ENCODE measurements at places on chromosomes 12 and 14.
A peak's percentile ranks its signal among the peaks of the same experiment; 100 is the strongest.

DNA sequence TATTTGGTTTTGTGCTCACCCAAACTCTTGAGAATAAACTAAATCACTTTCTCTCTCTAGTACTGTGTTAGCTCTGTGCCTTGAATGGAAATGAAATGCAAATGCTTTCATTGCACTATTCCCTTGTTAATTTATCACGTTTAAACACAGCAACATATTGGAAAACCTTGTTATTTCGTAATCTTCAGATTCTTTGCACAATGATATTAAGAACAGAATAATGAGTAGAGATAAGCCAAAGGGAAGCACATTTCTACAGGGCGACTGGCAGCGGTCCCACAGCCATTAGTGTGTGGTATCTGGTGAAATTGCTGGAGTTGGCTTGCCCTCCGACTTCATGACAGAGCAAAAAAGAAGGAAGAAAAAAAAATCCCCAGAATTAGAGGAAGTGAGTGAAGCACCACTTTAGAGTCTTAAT lies 166.1 kb upstream of the E2F7 start:
- H3K4me1 ChIP-seq: no peaks in the 10 kb centered on the region
- no peaks in the 10 kb centered on the region for H3K36me3 ChIP-seq
- H3K4me3 ChIP-seq: no peak overlapping the region
- DNase-seq: no peak
- no peaks in the 10 kb centered on the region for H3K27me3 ChIP-seq

- DNase-seq: no peak
- H3K27ac ChIP-seq: no peak overlapping the region
- peaks cover 15% of the 10 kb centered on the region for H3K4me1 ChIP-seq
- no peak overlapping the region for H3K4me3 ChIP-seq
Observed at GRCh38 chr12:103827911-103828391, 13.1 kb downstream of the NT5DC3 start.

DNA sequence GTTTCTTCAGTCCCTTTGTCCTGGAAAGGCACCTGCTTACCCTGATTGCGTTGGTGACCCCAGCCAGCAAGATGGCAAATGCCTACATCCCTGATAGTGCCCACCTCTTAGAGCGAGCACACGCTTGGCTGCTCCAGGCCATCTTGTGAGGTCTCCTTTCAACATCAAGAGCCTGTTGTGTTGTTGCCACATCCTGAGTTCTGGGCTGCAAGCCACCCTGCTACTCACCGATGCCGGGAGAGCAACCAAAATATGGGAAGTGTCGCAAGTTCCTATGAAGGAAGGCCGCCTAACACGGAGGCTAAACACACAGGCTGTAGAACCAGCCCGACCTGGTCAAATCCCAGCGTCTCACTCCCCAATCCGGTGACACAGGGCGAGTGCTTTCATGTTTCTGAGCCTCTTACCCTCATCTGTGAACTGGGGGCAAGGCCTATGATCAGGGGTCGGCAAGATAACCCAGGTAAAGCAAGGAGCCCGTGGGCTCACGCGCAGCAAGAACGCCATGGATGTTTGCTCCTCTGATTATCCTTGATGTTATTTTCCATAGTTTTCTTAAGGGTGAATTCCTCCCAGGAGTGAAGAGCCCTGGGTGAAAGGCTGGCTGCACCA lies 98.4 kb downstream of the LGMN start:
- H3K4me1 ChIP-seq: peaks cover 89% of the 10 kb centered on the region
- peak overlapping the region; percentile 93 for H3K27ac ChIP-seq
- DNase-seq: no peak
- no peaks in the 10 kb centered on the region for H3K27me3 ChIP-seq

- no peak overlapping the region for H3K4me3 ChIP-seq
- no peak overlapping the region for H3K27ac ChIP-seq
- no peaks in the 10 kb centered on the region for H3K27me3 ChIP-seq
- no peaks in the 10 kb centered on the region for H3K4me1 ChIP-seq
- no peak for DNase-seq
Observed at GRCh38 chr12:89803412-89803811, 94.8 kb upstream of the ATP2B1 start.

GRCh38 chr14:41062826-41063225 lies 543.9 kb upstream of the LRFN5 start:
- H3K27ac ChIP-seq: no peak overlapping the region
- no peak for DNase-seq
- no peaks in the 10 kb centered on the region for H3K36me3 ChIP-seq
- H3K4me3 ChIP-seq: no peak overlapping the region
- no peaks in the 10 kb centered on the region for H3K4me1 ChIP-seq

GRCh38 chr12:131883521-131883900 lies 10.9 kb upstream of the ULK1 start:
- no peaks in the 10 kb centered on the region for H3K27me3 ChIP-seq
- no peak overlapping the region for H3K4me3 ChIP-seq
- H3K27ac ChIP-seq: no peak overlapping the region
- H3K4me1 ChIP-seq: no peaks in the 10 kb centered on the region
- H3K36me3 ChIP-seq: no peaks in the 10 kb centered on the region
- no peak for DNase-seq

DNA sequence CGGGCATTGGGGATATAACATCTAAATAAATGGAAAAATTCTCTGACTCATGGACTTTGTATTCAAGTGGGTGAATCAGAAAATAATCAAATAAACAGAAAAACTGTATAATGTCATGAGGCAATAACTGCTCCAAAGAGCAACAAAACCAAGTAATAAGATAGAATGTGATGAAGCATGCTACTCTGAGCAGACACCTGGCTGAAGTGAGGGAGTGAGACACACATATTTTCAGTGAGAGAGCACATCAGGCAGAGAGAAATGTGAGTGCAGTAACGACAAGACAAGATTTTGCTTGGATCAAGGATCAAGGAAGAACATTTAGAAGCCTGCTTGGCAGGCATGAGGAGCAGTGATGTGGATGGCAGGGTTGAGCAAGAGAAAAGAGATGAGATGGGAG lies 75.8 kb upstream of the CCDC91 start:
- no peaks in the 10 kb centered on the region for H3K27me3 ChIP-seq
- H3K4me3 ChIP-seq: no peak overlapping the region

GRCh38 chr12:101490286-101490920 lies 15.3 kb downstream of the SPIC start:
- no peaks in the 10 kb centered on the region for H3K4me1 ChIP-seq
- peaks cover 15% of the 10 kb centered on the region for H3K27me3 ChIP-seq
- H3K27ac ChIP-seq: no peak overlapping the region
- no peak for DNase-seq
- H3K4me3 ChIP-seq: no peak overlapping the region

DNA sequence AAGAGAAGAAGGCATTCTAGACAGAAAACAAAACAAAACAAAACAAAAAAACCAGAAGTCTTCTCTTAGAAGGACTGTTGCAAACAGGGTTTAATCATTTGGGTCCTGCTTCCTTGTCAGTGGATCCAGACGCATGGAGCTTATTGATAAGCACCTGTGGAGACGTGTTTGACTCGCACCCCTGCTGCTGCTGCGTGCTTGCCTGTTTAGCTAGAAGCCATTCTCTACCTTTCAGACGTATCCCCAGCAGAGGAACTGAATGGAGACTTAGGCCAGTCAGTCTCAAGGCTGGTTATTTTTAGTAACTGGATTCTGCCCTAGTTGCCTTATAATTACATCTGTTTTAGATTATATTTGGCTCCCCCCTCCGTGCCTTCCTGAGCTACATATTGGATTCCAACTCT lies 186.1 kb upstream of the EEA1 start:
- no peak for DNase-seq
- H3K27me3 ChIP-seq: peaks cover 9% of the 10 kb centered on the region
- peaks cover 6% of the 10 kb centered on the region for H3K4me1 ChIP-seq
- no peak overlapping the region for H3K4me3 ChIP-seq
- no peaks in the 10 kb centered on the region for H3K36me3 ChIP-seq

GRCh38 chr12:120856980-120857379 lies 47.2 kb downstream of the SPPL3 start:
- peaks cover 56% of the 10 kb centered on the region for H3K4me1 ChIP-seq
- no peaks in the 10 kb centered on the region for H3K27me3 ChIP-seq

DNA sequence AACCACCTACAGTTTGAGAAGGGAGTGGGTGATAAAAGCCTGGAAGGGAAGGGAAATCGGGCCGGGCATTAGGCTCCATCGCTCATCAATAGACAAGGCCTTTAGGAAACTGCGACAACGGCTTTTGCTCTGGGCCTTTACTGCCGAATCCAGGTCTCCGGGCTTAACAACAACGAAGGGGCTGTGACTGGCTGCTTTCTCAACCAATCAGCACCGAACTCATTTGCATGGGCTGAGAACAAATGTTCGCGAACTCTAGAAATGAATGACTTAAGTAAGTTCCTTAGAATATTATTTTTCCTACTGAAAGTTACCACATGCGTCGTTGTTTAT lies 261 bp upstream of the RNU7-1 start:
- H3K4me3 ChIP-seq: peak overlapping the region; percentile 85
- peaks cover 71% of the 10 kb centered on the region for H3K36me3 ChIP-seq

- peaks cover 26% of the 10 kb centered on the region for H3K4me1 ChIP-seq
- no peak for DNase-seq
Observed at GRCh38 chr12:13173012-13173932, 23.3 kb upstream of the EMP1 start.

- no peak overlapping the region for H3K27ac ChIP-seq
- no peak overlapping the region for H3K4me3 ChIP-seq
- no peaks in the 10 kb centered on the region for H3K4me1 ChIP-seq
- H3K36me3 ChIP-seq: no peaks in the 10 kb centered on the region
Observed at GRCh38 chr14:74952697-74953484, 2.5 kb downstream of the PGF start.

GRCh38 chr12:45234139-45234865 lies 18.4 kb downstream of the ANO6 start:
- H3K27ac ChIP-seq: peak overlapping the region; percentile 97
- peak overlapping the region; percentile 51 for H3K4me3 ChIP-seq
- H3K4me1 ChIP-seq: peaks cover 69% of the 10 kb centered on the region
- no peaks in the 10 kb centered on the region for H3K27me3 ChIP-seq

GRCh38 chr12:1907652-1908611 lies 10.5 kb downstream of the CACNA2D4 start:
- DNase-seq: peak; percentile 43
- H3K4me1 ChIP-seq: peaks cover 11% of the 10 kb centered on the region
- no peak overlapping the region for H3K27ac ChIP-seq
- peaks cover 16% of the 10 kb centered on the region for H3K27me3 ChIP-seq

GRCh38 chr12:104942075-104942474 lies 16.0 kb downstream of the SLC41A2 start:
- no peaks in the 10 kb centered on the region for H3K36me3 ChIP-seq
- H3K4me1 ChIP-seq: no peaks in the 10 kb centered on the region
- peaks cover 4% of the 10 kb centered on the region for H3K27me3 ChIP-seq
- no peak overlapping the region for H3K27ac ChIP-seq
- no peak overlapping the region for H3K4me3 ChIP-seq

GRCh38 chr12:51896236-51896635 lies 8.3 kb downstream of the ANKRD33 start:
- H3K27me3 ChIP-seq: no peaks in the 10 kb centered on the region
- H3K4me1 ChIP-seq: no peaks in the 10 kb centered on the region
- DNase-seq: no peak

- H3K4me1 ChIP-seq: peaks cover 74% of the 10 kb centered on the region
- H3K27me3 ChIP-seq: no peaks in the 10 kb centered on the region
- H3K4me3 ChIP-seq: peak overlapping the region; percentile 91
Observed at GRCh38 chr12:57477710-57478681, 1.7 kb downstream of the ARHGAP9 start.

DNA sequence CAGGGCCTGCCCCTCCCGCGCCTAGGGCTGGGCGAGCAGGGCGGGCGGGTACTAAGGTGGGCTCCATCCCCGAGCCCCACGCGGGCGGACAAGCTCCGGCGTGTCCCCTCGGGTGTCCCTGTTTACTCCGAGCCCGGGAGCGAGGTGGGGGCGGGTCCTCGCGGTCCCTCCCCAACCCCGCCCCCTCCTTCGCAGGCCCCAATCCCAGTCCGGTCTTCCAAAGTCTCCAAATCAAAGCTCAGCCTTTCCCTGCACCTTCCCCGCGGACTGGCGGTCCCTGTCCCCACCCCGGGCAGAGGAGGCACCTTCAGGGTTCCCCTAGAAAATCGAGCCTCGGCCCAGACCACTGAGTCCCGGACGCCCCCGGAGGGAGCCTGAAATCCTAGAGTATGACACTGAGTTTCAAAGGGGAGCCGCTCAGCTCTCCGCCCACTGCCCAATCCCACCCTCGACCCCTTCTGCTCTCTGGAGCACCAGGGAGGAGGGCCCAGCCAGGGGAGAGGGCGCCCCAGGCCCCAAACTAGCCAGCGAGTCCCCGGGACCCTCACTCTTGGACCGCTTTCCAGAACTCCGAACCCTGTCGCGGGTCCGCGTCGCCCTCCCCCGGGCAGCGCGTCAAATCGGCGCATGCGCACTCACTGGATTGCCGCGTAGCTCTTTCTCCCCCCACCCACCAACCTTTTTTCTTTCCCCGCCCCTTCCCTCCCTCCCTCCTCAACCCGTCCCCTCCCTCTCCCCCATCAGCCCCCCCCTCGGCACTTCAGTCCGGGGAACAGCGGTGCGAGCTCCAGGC lies at the start of gene LRP1:
LRP1 (plus strand) TSS at position 758 of the 793 bp plus-strand sequence. CDS start 482 bp downstream, outside the sequence.
- peak within 1 kb of the TSS; percentile 79 for H3K4me3 ChIP-seq
- peaks cover 8% of the 10 kb centered on the region for H3K27me3 ChIP-seq
- H3K27ac ChIP-seq: peak within 1 kb of the TSS; percentile 62

DNA sequence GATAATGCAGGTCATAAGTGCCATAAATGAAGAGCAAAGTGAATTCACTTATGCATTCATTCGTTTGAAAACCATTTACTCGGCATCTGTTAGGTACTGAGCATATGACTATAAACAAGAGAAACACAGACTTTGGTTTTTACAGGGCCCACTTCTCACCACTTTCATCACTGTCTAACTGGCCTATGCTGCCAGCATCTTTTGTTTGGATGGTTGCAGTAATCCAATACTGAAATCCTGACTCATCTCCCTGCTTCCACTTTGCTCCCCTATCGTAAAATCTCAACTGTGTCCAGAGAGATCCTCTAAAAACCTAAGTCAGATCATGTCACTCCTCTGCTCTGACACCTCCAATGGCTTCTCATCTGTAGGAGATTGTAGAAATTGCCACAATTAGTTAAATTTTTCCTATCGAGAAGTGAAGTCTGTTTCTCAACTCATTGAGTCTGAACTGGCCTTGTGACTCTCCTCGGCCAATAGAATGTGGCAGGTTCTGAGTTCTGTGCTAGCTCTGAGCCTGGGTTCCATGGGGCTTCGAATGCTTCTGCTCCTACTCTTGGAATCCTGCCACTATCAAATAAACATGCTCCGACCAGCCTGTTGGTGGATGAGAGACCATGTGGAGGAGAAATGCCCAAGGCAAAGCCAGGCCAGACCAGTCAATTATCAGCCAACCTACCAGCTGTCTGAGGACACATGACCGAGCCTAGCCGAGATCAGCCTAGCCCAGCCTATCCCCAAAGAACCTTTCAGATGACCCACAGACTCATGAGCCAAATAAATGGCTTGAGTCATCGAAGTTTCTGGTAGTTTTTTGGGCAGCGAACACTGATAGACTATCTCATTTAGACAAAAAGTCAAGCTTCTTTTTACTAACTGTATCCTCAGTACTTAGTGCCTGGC lies 2.2 kb upstream of the BATF start:
- H3K4me3 ChIP-seq: peak overlapping the region; percentile 7
- no peaks in the 10 kb centered on the region for H3K27me3 ChIP-seq
- peak overlapping the region; percentile 100 for H3K27ac ChIP-seq
- H3K4me1 ChIP-seq: peaks cover 77% of the 10 kb centered on the region
- peaks cover 31% of the 10 kb centered on the region for H3K36me3 ChIP-seq
